ENCODE measurements at places on chromosomes 2 and 18.
A peak's percentile ranks its signal among the peaks of the same experiment; 100 is the strongest.

GRCh38 chr2:165248238-165248637 lies 9.0 kb downstream of the SCN2A start:
- DNase-seq, result no peak

GRCh38 chr2:239222312-239222660 lies 178.5 kb downstream of the HDAC4 start:
- no peak for DNase-seq

DNA sequence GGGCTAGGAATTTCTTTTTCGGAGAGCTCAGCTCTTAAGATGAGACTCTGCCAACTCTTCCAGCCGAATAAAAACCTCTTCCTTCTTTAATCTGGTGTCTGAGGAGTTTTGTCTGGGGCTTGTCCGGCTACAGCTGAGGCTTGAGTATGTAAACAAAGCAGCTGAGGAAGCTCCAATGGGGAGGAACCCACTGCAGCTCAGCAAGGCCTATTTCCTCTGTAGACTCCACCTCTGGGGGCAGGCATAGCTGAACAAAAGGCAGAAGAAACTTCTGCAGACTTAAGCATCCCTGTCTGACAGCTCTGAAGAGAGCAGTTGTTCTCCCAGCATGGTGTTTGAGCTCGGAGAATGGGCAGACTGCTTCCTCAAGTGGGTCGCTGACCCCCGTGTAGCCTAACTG lies 838.7 kb downstream of the CCDC85A start:
- no peak for DNase-seq

- no peak for DNase-seq
Observed at GRCh38 chr2:23510471-23510870, 125.5 kb downstream of the KLHL29 start.

DNA sequence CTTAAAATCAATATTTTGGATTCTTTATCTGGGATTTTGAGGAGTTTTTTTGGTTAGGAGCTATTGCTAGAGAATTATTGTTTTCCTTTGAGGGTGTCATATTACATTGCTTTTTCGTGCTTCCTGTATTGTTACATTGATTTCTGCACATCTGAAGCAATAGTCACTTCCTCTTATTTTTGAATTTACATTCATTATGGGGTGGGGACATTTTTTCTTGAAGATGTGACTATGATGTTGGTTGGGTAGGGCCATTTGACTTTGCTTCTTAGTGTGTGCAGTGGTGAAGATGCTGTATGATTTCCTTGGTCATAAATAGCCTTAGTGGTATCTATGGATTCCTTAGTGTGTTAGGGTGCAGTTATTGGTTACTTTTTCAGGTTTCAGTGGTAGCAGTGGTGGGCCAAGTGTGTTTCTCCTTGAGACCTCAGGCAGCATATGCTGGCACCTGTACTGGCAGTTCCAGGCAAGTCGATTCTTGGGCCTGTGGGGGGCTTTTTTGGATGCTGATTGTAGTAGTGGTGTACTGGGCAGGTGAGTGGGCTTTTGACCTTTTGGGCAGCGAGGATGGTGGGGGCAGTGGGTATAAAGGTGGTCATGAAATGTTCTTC lies 61.8 kb downstream of the ARHGAP25 start:
- DNase-seq, result no peak

GRCh38 chr2:234292205-234292961 lies 204.5 kb downstream of the ARL4C start:
- peak; percentile 84 for DNase-seq

DNA sequence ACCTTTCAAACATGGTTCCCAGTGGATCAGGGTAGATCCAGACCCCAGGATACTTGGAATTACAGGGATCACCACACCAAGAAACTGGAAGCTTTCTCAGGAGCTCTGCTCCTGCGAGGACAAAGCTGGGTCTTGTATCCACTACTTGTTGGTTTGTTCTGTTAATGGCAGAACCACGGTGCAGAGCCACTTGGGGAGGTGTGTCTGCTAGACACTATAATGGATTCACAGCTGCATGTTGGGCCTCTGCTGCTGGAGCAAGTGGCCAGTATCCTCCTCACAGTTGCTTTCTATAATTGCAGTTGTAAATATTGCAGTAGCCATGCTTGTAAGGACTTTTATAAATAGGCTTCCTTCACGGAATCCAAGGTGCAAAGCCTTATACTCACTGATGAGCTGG lies 12.9 kb downstream of the FOSL2 start:
- no peak for DNase-seq

DNA sequence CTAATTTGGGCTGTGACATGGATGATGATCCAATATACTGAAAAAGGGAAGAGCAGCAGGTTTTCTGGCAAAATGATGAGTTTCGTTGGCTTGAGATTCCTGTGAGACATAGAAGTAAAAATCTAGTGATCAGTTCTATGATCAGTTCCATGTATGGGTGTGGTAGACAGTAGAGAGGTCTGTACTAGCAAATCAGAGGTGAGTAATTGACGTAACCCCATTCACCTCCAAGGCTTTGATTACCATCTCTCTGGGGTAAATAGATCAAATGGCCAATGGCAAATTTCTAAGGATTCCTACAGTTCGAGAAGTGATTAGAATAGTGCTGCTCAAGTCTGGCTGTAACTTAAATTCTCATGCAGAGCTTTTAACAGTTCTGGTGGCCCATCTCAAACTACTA lies 6.4 kb downstream of the ITGA4 start:
- no peak for DNase-seq

DNA sequence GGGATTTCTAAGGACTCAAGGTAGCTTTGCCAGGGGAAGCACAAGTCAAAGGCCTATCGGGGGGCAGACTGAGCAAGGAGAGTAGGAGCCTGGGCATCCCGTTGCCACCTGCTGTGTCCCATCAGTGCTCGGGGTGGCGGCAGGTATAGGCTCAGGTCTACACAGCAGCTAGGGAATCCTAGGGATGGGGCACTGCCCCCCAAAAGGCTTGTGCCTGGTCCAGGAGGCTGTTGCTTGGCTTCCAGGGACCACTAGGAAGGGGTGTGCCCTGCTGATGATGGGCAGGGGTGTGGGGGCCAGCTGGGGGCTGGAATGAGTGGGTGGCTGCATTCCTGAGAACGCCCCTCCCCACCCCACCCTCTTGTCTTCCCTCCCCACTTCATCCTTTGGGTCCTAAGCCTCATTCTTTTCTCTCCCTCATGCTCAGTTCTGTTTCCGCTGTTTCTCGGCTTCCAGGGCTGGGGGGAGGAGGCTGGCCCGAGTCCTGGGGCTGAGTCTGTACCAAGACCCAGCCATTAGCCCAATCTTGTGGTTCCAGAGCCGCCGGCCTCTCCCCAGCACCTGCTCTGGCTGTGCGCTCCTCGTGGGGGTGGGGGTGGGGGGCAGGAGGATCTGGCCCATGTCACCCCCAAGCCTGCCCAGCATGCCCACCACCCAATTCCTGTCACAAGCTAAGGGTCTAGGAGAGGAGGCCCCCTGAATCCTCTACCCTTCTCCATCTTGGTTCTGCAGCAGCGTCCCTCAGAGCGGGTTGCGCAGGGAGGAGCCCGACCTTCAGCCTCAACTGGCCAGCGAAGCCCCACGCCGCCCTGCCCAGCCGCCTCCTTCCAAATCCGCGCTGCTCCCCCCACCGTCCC lies 12.8 kb downstream of the SPEG start:
- DNase-seq, result no peak

DNA sequence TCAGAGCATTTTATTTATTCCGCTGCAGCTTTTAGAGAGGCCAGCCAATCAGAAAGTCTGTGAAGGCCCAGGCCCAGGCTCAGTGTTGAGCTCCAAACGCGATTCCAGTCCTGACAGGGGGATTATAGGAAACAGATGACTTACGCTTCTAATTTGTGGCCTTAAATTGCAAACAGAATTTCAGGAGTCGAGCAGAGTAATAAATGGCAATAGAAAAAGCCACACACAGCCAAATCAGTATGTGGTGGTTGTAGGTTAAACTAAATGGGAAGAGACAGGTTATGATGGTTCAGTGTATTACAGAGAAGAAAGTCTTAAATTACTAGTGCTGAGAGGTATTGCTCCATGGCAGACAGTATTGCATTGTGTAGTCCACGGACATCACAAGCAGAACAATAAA lies 131.0 kb upstream of the ZEB2 start:
- DNase-seq, result no peak

- no peak for DNase-seq
Observed at GRCh38 chr2:149112713-149113112, 74.2 kb downstream of the LYPD6B start.

DNA sequence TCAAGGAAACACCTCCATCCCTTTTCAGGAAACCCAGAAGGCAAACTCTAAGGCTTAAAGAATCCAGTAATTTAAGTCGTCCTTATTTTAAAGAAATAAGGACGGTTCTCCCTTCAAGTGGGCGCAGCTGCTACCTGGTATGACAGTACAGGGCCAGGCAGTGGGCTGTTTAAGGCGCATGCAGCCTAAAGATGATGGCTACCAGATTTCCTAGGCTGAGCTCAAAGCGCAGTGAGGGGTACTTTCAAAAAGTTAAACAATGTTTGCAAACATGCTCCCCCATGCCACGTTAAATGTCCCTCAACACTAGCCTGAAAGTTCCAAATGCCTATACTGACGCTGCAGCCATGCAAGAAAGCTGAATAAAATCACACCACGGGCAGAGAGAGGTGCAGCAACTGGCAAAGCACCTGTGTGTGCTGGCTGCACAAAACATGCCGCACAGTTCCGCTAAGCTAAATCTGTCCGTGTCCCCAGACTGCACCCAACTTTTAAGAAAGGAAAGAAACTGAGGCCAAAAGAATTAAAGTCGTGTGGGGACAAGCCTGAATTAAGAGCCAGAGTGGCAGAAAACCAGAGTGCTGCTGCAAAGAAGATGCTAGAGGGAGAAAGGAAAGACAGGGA lies 583 bp downstream of the HIBCH start:
- DNase-seq, result no peak

DNA sequence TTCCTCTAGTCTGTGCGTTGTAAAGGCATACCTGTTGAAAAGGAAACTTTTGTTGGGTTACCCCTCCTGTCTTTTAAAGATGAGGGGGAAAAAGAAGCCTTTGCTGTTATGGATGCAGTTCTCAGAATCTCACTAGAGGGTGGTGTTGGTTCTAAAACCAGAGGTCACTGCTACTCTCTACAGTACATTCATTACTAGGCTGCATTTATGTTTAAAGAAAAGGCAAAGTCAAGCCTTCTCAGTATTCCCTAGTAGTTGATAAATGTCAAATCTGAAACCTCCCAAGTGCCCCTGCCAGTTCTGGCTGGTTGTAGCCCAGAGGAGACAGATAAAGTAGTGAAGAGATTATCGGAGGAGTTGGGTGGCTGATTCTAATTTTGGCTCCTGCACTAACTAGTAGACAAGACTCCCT lies 1.4 kb upstream of the PLCL1 start:
- no peak for DNase-seq

GRCh38 chr2:241964133-241964532 lies 94.6 kb downstream of the RTP5 start:
- no peak for DNase-seq

DNA sequence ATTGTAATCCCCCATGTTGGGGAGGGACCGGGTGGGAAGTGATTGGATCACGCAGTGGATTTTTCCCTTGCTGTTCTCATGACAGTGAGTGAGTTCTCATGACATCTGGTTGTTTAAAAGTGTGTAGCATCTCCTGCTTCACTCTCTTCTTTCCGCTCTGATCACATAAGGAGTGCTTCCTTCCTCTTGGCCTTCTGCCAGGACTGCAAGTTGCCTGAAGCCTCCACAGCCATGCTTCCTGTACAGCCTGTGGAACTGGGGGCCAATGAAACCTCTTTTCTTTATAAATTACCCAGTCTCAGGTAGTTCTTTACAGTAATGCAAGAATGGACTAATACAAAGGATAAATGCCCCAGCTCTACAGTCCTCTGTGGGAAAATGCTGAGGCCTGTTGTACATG lies 437.5 kb upstream of the NXPH2 start:
- DNase-seq, result no peak

DNA sequence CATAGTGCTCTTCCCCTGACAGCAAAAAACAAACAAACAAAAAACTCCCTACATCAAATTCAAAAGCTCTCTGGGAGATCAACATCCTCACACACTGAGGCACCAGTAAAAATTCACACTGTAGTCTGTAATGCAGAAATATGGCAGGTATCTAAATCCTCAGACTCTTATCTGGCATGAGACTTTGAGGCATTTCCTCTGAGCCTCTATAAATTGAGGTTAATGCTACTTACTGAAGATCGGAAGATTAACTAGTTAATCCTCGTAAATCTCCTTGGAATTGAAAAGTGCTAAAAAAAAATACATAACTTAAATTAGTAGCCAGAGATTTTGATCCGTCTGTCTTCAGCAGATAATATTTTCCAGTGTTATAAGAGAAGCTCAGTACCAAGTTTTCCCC lies 65.0 kb downstream of the AP1S3 start:
- no peak for DNase-seq

- no peak for DNase-seq
Observed at GRCh38 chr18:61827591-61827990, 65.2 kb downstream of the RNF152 start.

- DNase-seq, result no peak
Observed at GRCh38 chr2:234377761-234378391, 119.0 kb downstream of the ARL4C start.

DNA sequence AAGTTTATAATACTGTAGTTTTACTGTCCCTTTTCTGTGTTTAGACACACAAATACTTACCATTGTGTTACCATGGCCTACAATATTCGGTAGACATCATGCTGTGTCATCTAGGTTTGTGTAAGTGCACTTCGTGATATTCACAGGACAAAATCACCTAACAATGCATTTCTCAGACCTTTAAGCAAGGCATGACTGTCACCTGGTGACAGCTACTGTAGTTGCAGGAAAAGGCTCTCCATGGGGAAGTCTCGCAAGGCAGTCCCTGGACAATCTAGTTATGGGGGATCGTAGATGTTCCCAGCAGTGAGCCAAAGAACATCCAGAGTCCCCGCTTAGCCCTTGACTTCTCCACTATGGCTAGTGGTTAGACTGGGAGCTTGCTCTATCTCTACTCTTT lies 73.1 kb downstream of the EIF2AK3 start:
- no peak for DNase-seq

GRCh38 chr18:70489986-70490933 lies 201.4 kb downstream of the SOCS6 start:
- DNase-seq, result no peak

GRCh38 chr2:221437056-221437455 lies 135.0 kb downstream of the EPHA4 start:
- no peak for DNase-seq

DNA sequence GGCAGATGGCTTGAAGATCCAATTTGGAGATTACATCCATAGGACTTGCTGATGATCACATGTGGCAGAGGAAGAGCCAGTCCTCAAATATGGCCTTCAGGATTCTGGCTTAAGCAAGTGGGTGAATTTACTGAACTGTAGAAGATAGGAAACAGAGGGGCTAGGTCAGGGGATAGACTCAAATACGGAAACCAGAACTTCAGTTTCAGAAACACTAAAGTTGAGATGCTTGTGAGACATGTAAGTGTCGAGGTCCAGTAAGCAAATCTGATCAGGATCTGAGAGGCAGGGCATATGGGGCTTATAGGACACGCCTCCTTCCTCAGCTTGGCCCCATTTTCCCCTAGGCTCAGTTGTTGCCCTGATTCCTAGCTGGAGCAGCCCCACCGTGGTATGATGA lies 107.7 kb downstream of the LBH start:
- DNase-seq, result no peak

GRCh38 chr18:63292831-63293683 lies 26.5 kb downstream of the BCL2 start:
- DNase-seq, result no peak

GRCh38 chr18:3726238-3726951 lies 276.4 kb downstream of the TGIF1 start:
- DNase-seq, result no peak

All from T-helper 2 cell treated with Interferon-gamma antibody and Interleukin-4, amounts not matched to agents 5 μg/mL and 100 μg/mL, for 36 hours (primary cell).